ENCODE measurements at places on chromosomes 2 and 18.
A peak's percentile ranks its signal among the peaks of the same experiment; 100 is the strongest.

- DNase-seq = no peak
Observed at GRCh38 chr2:149490296-149490695, 97.3 kb downstream of the MMADHC start.

DNA sequence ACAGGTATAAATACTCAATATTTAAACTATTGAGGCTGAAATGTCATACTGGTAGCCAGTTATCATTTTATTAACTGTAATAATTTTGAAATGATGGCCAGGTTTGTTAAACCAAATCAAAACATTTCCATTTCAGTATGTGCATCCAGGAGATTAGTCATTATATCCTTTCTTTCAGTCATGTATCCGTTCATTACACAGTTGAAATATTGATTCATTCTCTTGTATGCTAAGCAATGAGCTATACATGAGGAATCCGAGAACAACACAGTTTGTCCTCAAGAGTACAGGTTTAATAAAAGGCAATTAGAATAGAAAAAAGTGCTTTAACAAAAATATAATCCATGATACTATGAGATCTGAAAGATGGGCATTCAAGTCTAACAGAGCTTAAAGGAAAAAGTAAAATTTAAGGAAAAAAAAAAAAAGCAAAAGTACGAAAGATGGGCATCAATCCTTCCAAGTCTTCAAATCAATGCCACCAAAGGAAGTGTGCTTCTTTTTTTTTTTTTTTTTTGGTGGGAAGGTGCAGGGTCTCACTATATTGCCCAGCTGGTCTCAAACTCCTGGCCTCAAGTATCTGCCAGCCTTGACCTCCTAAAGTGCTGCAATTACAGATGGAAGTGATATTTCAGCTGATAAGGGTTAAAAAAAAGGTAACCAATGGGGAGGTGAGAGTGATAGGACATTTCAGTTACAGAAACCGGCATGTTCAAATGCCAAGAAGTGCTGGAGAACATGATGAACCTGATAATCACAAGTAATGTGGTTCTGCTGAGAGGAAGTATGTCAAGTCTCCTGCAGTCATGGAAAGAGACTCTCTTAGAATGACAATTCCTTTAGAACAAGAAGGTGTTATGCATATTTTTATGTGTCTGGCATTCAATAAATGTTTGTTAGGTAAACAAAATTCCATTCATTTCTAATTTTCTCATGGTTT lies 35.8 kb downstream of the PUM2 start:
- DNase-seq = no peak

DNA sequence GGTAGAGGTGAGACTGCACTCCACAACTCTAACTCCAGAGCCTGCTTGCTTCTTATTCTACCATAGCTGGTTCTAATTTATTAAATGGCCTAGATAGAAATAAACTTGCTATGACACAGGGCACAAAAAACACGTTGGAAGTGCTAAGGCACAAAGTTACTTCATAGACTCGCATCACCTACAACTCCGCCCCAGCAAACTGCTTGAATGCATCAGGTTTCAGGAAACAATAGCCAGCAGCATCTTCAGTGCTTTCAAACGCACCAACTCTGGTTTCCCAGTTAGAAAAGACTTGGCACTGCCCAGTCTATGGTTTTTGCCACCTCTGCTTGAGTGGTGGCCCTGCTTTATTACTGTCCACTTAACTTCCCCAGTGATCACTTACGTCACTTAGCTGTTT lies 142.6 kb downstream of the RIF1 start:
- no peak for DNase-seq

- DNase-seq = no peak
Observed at GRCh38 chr2:28394331-28394877, 1.7 kb downstream of the FOSL2 start.

DNA sequence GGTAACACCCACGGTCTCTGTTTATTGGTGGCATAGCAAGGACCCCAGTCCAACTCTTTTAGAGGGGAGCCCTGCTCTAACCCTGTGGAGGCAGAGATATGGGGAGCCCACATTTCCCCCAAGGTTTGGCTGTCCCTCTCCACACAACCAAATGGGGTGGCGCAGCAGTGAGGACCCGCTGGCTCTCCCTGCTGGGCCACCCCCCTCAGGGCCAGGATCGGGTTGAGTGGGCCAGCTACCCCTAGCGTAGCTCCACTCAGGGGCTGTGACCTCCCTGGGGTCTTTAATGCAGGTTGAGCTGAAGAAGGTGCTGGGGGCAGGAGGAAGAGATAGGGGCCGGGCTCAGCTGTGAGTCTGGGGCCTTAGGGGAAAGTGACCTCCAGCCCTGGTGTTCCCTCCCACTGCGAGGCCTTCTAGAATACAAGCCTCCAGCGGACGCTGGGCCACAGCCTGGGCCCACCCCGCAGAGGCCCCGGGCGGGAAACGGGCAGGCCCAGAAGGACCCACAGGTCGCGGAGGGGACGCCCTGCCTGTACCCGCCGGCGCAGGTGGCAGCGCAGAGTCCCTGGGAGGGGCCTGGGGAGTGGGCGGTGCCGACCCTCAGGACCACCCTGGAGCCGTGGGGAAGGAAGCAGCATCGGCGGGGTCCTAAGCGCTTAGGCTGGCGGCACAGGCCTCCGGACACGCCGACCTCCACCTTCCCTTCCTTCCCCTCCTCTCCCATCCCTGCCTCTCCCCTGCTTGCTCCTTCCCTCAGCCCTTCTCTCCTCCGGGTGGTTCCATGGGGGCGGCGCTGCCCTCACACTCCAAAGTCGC lies 9.6 kb downstream of the CROCC2 start:
- DNase-seq = no peak

DNA sequence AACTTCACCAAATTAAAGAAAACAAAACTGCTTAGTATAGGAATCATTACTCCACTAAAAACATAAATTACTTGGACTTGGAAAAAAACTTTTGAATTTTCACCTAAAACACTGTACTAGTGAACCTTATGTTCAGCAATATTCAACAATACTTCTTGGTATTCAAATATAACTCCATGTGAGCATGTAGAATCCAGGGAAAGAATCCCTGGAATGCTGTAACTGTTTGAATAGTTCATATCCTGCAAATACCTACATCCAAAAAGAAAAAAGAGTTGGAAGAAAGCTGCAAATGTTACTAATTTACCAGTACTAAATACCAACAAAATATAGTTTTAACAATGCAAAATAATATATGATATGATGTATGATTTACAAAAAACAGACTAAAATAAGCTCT lies 65.4 kb downstream of the IKZF2 start:
- no peak for DNase-seq

GRCh38 chr2:85037622-85038021 lies 66.7 kb downstream of the KCMF1 start:
- no peak for DNase-seq

GRCh38 chr2:109066501-109066900 lies 62.5 kb upstream of the SH3RF3 start:
- no peak for DNase-seq

DNA sequence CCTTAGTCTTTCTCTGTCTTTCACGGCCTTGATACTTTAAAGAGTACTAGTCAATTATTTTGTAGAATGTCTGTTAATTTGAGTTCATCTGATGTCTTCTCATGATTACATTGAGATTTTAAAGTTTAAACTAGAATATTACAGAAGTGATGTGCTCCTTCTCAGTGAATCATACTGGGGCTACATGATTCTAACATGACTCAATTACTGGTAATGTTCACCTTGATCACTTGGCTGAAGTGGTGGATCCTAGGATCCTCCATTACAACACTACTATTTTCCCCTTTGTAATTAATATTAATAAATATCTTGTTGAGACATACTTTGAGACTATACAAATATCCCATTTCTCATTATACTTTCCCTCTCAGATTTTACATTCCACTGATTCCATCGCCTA lies 148.5 kb downstream of the CAMKMT start:
- no peak for DNase-seq

- DNase-seq = no peak
Observed at GRCh38 chr2:71598526-71598925, 145.2 kb downstream of the DYSF start.

GRCh38 chr2:65608466-65608865 lies 176.1 kb upstream of the SPRED2 start:
- DNase-seq = no peak

DNA sequence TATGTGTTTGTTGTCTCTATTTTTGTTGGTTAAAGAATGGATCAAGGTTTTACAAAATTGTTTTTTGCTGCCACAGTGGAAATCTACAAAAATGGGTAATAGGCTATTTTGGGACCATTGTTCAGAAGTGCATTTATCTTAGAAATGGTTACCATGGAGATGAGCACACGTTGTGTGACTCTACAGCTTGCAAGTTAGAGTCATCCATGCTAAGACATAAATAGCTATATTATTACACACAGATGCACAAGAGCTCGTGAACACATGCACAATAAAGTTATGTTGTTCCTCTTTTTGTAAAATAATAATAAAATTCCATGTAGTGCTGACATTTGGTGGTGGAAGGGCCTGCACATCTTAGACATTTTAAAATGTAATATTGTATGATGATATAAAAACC lies 15.5 kb upstream of the DUSP19 start:
- no peak for DNase-seq

DNA sequence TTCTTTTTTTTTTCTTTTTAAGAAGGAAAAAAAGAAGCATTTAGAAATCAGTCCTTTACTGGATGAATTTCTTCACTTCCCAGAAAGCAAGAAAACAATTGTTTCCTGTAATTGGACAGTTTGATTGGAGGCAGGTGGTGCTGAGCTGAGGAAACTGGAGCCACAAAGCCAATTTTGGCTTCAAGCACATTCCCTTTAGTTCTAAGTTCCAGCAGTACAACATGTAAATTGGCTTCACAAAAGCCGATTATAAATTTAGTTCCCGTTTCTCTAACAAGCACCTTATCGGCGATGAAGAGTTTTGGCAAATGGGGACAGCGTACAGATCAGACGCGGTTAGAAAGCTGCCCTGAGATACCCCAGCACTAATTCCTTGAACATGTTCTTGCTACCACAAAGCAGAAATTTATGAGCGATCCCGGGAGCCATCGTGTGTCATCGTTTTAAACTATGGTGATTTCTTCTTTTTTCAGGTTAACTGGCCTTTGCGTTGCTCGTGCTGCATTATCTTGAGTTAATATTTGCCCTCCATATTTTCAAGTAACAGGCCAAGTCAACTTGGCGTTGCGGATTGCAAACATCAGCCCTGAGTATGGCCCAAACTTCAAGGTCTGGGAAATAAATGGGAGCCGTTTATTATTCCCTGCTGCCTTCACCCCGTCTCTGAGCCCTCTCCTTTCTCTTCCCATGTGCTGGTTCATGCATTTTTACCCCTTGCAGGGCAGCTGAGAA lies 190.4 kb upstream of the ID2 start:
- DNase-seq = no peak

- DNase-seq = no peak
Observed at GRCh38 chr2:135037831-135038230, 9.4 kb downstream of the MAP3K19 start.

DNA sequence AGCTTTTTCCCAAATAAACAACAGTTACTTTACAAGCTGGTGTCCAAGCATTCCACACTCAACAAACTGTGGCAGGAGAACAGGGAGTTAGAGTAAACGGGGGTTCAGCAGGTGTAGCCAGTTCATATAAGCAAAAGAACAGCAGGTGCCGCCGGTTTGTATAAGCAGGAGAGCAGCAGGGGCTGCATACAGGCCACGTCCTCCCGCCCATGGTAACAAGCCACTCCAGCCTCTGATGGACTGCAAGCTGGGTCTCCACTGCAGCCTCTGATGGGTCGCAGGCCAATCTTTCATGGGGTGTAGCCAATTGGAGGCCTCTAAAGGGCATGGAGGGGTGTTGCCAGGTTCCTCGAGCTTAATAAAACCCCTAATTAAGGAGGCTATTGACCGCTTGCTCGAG lies 189.3 kb downstream of the ANKRD30B start:
- no peak for DNase-seq

- no peak for DNase-seq
Observed at GRCh38 chr18:42635378-42636048, 480.0 kb downstream of the RIT2 start.

DNA sequence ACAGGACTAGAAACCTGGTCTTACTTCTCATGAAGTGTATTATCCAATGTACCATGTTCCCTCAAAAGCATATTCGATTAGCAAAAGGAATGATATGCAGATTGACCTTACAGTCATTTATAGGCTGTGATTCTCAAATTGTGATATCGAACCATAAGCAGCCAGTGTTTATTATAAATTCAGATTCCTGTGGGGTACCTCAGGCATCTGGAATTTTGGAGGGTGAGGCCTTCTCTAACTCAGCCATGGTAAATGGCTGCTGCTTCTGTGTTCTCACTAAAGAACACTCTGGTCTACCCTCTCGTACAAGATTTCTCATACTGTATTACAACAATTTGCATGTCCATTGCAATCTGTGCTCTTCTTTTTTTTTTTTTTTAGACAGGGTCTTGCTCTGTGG lies 84.5 kb downstream of the PRPF40A start:
- no peak for DNase-seq

GRCh38 chr18:29087616-29088246 lies 910.8 kb upstream of the CDH2 start:
- DNase-seq = peak; percentile 13

DNA sequence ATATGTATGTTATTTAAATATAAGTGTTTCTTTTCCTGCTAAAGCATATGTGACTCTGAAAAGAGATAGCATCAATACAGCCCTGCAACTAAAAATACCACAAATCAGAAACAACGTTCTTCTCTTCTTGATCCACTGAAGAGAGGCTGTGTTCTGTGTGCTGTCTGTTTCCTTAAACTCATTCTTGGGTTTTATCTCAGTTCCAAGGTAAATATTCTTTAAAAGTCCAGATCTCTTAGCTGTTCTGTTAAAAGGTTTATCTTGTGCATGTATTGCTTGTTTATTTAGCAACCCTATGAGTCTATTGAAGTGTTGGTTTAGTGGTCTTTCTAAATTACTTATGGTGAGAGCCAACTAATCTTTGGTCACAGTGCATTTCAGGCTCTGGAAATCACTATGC lies 173.3 kb upstream of the NT5C1B start:
- DNase-seq = no peak

DNA sequence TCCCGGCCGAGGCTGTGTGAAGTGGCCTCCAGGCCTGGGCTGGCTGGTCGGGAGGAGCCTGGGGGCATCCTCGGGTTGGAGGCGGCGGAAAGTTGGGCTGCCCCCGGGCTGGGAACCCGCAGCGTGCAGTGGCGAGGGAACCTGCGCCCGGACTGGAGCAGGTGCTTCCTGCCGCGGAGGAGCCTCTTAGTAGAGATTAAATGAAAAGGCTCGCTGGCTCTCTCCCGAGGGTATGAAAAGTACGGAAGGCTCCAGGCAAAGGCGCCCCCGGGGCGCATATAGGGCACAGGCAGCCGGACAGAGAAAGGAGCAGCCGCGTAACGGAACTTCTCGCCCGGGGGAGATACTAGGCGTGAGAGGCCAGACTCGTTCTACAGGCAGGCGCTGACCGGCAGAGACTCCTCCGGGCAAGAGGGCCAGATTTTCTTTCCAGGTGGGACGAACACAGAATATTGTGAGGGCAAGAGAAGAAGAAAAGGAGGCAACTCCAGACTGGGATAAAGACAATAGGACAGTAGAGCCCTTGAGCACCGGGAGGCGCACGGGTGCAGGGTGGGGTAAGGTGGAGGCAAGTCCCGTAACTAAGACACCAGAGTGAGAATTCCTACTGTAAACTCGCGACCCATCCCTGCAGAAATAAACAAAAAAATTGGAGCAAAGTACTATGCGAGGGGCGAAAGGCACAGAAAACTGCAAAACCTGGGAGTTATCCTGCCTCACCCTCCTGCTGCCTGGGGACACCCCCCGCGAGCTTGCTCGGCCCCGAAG lies 816 bp downstream of the CDH2 start:
- DNase-seq = peak; percentile 32

All from NCI-H2081 (cell line).